ENCODE measurements at places on chromosomes 3 and 15.

DNA sequence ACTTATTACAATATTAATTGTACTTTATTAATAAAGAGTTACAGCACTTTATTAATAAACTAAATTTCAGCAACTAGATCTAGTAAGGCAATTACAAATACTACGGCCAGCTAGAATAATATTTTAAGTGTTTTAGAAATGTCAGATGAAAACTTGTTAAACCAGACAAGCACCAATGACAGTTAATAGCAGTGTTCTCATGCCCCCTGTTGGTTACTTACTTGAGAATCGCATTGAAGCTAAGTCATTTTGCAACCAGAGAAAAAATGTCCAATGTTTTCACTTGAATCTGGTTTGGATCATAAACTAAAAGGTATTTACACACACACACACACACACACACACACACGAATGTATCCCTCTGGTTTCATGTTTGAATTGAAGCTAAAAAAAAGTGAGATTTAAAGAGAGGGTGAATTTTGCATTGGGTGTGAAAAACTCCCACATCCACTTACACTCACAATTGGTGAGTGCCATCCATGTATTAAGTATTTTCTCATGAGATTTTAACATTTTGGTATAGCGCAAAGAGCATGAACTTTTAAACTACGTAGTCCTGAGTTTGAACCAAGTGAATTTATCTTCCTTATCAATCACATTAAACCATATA is 347.7 kb downstream of the ZBBX start:
- DNase-seq: no peak

- DNase-seq: no peak
Measured at GRCh38 chr3:13322324-13322723, 97.8 kb downstream of the NUP210 start.

DNA sequence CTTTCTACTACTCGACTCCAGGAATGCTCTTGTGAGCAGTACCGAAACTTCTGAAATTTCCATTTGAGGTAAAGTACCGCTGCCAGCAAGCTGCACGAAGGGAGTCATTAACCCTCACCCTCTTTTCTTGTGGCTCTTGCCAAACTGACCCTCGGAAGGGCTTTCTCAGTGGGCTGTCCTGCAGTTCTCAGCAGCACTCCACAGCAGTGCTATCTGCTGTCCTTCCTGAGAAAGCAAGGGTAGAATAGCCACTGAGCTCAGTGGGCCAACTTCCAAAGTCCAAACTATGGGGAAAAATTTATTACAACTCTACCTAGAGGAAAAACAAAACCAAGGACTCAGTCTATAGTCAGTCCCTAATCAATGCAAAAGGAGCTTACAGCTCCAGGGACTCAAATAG is 38.5 kb upstream of the COL8A1 start:
- no peak for DNase-seq

- no peak for DNase-seq
Measured at GRCh38 chr3:132135628-132136333, 101.0 kb upstream of the CPNE4 start.

Data from activated B cell treated with CpG ODN at 0.5 μM for 24 hours (primary cell).